ENCODE measurements at places on chromosomes 13 and 19. TPM values are rescaled to one million over a fixed set of nuclear protein-coding genes. Genes with fewer than 3 reads are reported as not detected.
A peak's percentile ranks its signal among the peaks of the same experiment; 100 is the strongest.

PLVAP gene
- 55.0 TPM for polyA plus RNA-seq

DNA sequence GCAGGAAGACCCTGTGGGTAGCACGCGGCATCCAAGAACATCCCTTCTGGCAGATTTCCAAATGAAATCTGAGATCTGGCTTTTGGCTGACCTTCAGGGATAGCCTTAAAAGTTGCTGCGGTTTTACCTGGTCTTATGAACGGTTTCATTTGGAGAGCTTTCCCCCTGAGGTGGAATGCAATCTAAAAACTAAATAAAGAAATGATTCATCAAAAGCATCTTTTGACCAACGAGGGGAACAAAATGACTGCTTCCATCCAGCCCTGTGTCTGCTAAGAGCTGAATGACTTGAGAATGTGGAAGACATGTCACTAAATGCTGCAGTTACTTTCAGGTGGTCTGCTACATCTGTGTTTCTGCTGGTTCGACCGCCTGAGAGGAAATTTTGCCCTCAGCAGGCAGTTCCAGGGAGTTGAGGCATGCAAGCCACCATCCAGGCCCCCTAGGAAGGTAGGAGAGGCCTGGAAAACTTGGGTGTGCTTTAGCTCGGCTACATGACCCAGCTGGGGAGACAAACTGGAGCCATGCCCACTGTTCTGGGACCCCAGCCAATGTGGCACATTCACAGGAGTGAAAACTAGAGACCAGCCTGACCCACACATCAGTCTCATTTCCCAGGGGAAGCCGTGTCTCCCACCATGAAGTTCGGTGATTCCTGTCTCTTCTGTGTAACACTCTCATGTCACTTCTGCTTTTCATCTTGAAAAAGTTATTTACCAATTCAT, 175.1 kb upstream of the KL start:
- peak; percentile 60 for DNase-seq

ZNF766 gene
- polyA plus RNA-seq: 5.4 TPM

GRCh38 chr13:25743421-25743820, 308.4 kb downstream of the SHISA2 start:
- no peak for DNase-seq

DNA sequence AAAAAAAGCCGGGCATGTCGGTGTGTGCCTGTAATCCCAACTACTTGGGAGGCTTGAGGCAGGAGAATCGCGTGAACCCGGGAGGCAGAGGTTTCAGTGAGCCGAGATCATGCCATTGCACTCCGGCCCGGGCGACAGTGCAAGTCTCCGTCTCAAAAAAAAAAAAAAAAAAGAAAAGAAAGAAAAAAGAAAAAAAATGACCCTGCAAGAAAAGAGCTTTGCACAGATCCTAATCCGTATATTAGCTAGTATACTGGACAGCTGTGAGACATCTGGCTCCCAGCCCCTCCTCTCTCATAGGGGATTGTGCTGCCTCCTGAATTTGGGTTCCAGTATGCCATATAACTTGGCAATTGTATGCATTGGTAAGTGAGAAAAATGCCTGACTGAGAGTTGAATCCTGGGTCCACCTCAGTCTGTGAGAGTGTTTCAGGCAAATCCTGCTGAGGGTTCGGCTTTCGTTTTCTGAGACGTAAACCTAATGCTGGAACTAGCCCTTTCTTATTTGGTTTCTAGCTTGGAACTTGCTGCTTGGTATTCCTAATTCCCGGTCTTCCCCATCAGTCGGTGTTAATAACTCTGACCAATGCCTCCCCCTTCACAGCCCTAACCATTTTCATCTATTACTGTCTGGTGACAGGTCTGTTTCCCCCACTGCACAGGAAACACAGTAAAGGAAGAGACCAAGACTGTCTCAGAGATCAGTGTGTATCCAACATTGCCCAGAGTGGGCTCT, 1.3 kb upstream of the AKT2 start:
- peak; percentile 77 for DNase-seq

PINLYP gene
- 14.2 TPM for polyA plus RNA-seq

LRP3 gene
- polyA plus RNA-seq: 12.9 TPM

DNA sequence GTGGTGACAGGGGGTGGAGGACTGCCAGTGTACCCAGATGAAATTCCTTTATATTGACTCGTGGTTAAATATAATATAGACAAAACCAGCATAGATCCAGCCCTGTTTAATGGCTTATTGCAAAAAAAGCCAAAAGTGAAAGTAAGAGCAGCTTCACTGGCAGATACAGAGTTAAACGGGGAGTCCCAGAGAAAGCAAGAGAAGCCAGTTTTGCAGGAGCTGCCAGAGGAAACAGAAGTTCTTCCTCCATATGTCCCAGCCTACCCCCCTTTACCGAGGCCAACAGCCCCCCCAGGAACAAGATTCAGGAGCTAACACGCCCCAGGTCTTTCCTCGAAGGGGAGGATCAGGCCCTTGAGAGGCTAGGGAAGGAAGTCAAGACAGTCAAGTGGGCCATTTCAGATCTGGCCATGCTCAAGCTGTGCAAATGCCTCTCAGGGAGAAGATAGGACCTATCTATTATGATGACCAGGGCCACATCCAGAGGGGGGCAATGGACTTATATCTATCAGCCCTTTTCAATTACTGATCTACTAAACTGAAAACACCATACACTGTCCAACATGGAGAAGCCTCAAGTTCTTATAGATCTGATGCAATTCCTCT, 47.2 kb upstream of the ZNF737 start:
- DNase-seq: peak; percentile 33

- DNase-seq: no peak
Measured at GRCh38 chr13:92963029-92963428, 263.6 kb upstream of the GPC6 start.

SIAH3 gene
- polyA plus RNA-seq: 0.06 TPM

DNA sequence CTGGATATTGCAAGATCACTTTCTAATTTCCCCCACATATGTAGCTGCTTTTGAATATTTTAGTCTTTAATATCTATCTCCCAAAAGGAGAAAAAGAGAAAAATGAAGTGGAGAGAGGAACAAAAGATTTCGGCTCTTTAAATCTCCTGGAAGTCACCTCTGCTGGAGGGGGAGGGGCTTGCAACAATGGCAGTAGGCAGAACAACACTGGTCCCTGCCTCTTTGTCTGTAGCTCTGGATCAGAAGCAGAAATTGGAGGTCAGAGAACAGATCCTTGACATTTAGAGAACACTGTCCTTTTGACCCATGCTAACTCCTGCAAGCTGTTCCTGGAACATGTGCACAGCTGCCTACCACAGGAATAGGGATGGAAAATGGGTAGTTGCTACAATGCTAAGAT, 86.7 kb upstream of the GPR12 start:
- no peak for DNase-seq

PRRG2 gene
- polyA plus RNA-seq: 10.5 TPM

DNA sequence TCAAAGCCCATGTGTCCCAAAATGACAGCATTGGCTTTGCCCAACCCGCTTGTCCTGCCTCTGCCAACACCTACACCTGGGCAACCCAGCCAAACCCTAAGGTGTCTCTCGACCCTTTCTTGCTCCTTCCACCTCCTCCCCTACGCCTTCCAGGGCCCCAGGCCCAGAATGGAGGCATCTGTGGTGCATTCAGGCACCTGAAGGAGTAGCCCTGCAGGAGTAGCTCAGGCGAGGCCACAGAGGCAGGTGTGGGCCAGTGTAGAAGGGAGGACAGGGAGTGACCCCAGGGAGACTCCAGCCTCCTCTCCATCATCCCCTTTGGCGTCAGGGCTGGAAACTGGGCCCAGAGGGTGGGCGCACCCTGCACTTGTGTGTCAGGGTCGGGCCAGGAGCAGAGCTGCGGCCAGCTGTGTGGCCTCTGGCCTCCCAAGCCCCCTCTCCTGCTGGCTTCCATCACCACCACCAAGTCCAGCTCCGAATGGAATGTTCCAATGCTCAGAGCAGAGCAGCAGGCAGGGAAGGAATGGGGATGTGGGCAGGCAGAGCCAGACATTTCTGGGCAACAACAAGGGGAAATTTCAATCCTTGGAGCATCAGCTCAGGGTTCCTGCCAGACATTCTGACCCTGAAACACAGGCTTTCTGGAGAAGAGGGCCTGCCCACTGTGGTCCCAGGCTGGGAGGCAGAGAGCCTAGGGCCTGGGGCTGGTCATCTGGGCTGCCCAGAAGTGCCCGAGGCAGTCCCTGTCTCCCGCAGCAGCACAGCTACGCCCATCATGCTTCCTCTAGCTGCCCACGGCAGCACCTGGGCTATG, 16.4 kb downstream of the PLEKHF1 start:
- DNase-seq: no peak

RYR1 gene
- polyA plus RNA-seq: 7.6 TPM

ZNF234 gene
- 2.6 TPM for polyA plus RNA-seq

GRCh38 chr19:41095703-41096102, 7.5 kb downstream of the CYP2A13 start:
- DNase-seq: no peak

DNA sequence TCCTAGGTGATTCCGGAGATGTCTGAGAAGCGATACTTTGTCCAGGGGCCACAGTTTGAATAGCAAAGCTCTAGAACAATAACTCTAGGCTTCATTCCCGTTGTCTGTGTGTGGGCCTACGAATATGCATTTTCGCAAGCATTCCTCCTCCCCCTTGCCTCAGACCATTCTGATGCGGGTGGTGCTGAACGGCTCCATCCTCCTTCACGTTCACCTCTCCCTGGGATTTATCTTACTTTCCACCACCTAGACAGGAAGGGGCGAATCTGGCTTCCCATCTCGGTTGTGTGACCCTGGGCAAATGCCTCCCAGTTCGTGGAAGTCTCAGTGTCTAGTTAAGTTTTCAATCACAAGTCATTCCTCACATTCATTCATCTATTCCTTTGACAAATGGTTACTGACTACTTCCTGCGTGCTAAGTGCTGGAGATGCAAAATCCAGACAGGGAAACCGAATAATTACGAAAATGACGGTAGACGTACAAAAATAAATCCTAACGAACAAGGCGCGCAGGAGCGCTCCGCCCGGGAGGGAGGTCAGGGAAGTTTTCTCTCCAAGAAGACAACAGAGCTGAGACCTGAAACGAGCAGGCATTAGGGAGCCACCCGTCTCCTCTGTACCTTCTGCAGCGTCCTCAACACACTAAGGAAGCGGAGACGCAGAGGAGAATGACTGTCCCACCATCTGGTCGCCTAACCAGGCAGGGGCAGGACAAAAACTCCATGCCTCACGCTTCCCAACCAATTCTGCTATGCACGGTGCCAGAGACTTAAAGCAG, 1.3 kb upstream of the CNOT3 start:
- DNase-seq: no peak

DNA sequence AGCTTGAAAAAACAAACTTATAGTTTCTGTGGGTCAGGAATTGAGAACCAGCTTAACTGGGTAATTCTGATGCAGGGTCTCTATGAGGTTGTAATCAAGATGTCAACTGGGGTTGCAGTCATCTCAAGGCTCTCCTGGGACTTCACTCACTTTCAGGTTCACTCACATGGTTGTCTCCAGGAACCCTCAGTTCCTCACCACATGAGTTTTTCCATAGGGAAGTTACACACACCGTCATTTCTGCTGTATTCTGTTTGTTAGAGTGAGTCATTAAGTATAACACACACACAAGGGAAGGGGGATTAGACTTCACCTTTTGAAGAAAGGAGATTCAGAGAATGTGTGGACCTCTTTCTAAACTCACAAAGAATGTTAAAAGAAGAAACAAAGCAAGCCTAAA, 34.9 kb upstream of the MLNR start:
- no peak for DNase-seq

Data from lung (tissue), 17 donors.